Bronchus fibroblast of lung (primary cell): ENCODE measurements at places on chromosomes 1 and 21. TPM values are rescaled to one million over a fixed set of nuclear protein-coding genes. Genes with fewer than 3 reads are reported as not detected.

The GSTM3 gene
- 28.4 and 32.3 TPM in 2 replicates for total RNA-seq

The RPS8 gene
- 2,415 and 2,726 TPM in 2 replicates for total RNA-seq

The MRPL37 gene
- 138 and 142 TPM in 2 replicates for total RNA-seq

The RNF11 gene
- 42.2 and 43.3 TPM in 2 replicates for total RNA-seq

The FNBP1L gene
- 8.0 and 10.4 TPM in 2 replicates for total RNA-seq

The OR2T11 gene
- not detected in 2 replicates for total RNA-seq

The S100A2 gene
- total RNA-seq = 4.5 and 10.8 TPM in 2 replicates

The HTR6 gene
- not detected in 2 replicates for total RNA-seq

The CYYR1 gene
- 3.2 and 3.9 TPM in 2 replicates for total RNA-seq

The GUCA2A gene
- total RNA-seq = not detected in 2 replicates

The GSTM4 gene
- total RNA-seq = 20.2 and 20.7 TPM in 2 replicates

The KCNJ6 gene
- total RNA-seq = under 0.01 TPM in 2 replicates

The NTMT2 gene
- total RNA-seq = not detected in 2 replicates

The CAMSAP2 gene
- total RNA-seq = 6.8 and 8.6 TPM in 2 replicates

The PDPN gene
- total RNA-seq = 1.3 and 1.8 TPM in 2 replicates

The SH3D21 gene
- total RNA-seq = 1.3 and 1.8 TPM in 2 replicates

The KRTAP19-7 gene
- total RNA-seq = not detected in 2 replicates

The ACADM gene
- 18.1 and 21.5 TPM in 2 replicates for total RNA-seq

The MFAP2 gene
- 26.4 and 28.5 TPM in 2 replicates for total RNA-seq

The C1QB gene
- not detected in 2 replicates for total RNA-seq
